ENCODE measurements at places on chromosomes 3 and 15. TPM values are rescaled to one million over a fixed set of nuclear protein-coding genes. Genes with fewer than 3 reads are reported as not detected.

GRCh38 chr15:40307421-40308211 lies at the start of gene PLCB2:
Gene PLCB2 (minus strand): TSS chr15:40307935. CDS start chr15:40307672, 263 bp downstream.
- H3K27me3 ChIP-seq = no peaks in the 10 kb centered on the region
- no peaks in the 10 kb centered on the region for H3K36me3 ChIP-seq
- peak within 1 kb of the TSS; percentile 39 for H3K4me3 ChIP-seq
- peak; percentile 63 for DNase-seq

GRCh38 chr3:125126323-125126722 lies 70.5 kb upstream of the HEG1 start:
- no peak overlapping the region for H3K4me3 ChIP-seq
- H3K27me3 ChIP-seq = no peaks in the 10 kb centered on the region
- DNase-seq = no peak
- peaks cover 13% of the 10 kb centered on the region for H3K4me1 ChIP-seq
- no peaks in the 10 kb centered on the region for H3K36me3 ChIP-seq
- no peak overlapping the region for H3K27ac ChIP-seq

DNA sequence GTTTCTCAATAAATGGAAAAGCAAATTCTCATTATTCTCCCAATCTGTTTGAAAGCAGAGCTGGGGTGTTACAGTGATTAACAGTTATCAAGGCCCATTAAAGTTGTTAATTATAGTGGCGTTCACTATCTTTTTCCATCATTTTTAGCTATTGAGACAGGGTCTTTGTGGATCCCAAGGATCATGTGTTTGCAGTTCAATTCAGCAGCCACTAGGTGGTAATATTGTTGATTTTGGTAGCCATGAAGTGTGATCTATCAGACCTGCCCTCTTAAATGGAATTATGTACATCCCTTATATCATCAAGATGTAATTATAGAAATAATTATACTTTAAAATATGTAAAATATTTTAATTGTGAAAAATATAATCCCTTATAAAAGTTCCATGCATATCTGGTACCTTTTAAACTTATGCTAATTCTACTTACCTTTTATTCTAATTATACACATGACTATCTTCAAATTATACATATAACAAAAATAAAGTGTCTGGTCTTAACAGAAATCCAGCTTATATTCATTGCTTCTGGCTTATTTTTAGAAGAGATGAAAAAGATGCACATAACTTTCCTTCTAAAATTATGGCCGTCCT lies 126.4 kb downstream of the GREM1 start:
- H3K4me1 ChIP-seq = no peaks in the 10 kb centered on the region
- no peak for DNase-seq
- H3K27me3 ChIP-seq = no peaks in the 10 kb centered on the region

GRCh38 chr15:64596701-64597476 lies 136.5 kb downstream of the ZNF609 start:
- H3K27me3 ChIP-seq = no peaks in the 10 kb centered on the region
- no peak for DNase-seq
- H3K27ac ChIP-seq = peak overlapping the region; percentile 69
- peak overlapping the region; percentile 4 for H3K4me3 ChIP-seq
- H3K36me3 ChIP-seq = no peaks in the 10 kb centered on the region

GRCh38 chr15:42696626-42697025 lies 40.3 kb downstream of the CDAN1 start:
- DNase-seq = no peak
- no peaks in the 10 kb centered on the region for H3K27me3 ChIP-seq
- H3K4me1 ChIP-seq = no peaks in the 10 kb centered on the region
- H3K36me3 ChIP-seq = peaks cover 57% of the 10 kb centered on the region
- no peak overlapping the region for H3K4me3 ChIP-seq

GALK2 gene
- 18.3 TPM for total RNA-seq

IMPG2 gene
- 0.43 TPM for total RNA-seq
